ENCODE measurements at places on chromosomes 4 and X.

DNA sequence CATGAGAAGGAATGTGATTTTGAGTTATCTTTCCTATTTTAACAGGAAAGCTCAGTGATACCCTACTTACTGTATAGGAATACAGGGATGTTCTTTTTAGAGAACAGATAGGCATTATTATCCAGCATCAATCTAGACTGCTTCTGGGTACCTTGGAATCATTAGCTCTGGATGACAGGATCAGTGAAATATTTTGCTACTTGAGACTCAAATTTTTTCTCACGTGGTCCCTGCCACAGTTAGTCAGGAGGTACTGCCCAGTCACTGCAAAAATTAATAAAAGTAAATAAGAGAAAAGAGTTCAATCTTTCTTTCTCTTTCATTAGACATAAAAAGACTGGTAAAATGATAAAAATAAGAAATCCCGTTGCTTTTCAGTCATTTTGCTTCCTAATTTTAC is 5.5 kb downstream of the ZNF827 start:
- no peak for DNase-seq

GRCh38 chr4:76969941-76970529 is 20.5 kb downstream of the SEPTIN11 start:
- DNase-seq = no peak

DNA sequence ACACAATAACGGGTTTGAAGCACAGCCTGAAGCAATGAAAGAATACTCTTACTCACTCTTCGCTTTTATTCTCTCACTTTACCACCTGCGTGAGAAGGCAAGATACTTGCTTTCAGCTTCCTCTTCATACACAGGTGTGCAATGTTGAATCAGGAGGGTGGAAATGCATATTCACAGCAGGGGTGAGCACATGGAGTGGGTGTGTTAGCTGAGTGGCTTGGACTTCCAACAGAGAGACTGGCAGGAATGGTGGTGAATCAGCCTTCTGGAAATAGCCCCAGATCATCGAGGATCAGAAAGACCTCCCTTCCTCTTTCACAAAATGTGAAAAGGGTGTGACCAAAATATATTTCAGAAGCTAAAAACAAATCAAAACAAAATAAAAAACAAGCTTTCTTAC is 521.2 kb downstream of the STIM2 start:
- DNase-seq = no peak

DNA sequence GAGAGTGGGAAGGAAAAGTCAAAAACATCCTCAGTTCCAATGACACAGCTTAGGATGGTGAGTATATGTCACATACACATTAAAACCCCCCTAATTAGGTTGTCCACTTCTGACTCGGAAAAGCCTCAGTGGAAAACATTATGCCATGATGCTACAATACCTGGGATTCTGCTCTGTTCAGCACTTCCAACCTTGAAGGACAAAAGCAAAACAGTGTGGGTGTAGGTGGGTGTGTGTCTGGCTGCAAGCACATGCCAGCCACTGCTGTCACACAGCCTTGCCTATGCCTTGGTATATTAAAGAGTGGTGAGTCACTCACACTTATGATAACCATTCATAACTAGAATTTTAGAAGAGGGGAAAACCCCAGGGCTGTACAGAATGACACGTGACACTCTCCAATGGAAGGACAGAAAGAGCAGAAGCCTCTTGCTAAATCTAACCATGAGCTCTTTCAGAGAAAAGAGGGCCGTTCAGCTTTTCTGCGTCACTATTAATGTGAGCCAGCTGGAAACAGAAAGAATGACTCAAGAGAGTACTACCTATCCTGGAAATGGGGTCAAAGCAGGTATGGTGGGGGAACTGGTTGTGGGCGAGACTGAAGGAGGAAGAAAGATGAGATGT is 159.6 kb downstream of the TET2 start:
- peak; percentile 85 for DNase-seq

DNA sequence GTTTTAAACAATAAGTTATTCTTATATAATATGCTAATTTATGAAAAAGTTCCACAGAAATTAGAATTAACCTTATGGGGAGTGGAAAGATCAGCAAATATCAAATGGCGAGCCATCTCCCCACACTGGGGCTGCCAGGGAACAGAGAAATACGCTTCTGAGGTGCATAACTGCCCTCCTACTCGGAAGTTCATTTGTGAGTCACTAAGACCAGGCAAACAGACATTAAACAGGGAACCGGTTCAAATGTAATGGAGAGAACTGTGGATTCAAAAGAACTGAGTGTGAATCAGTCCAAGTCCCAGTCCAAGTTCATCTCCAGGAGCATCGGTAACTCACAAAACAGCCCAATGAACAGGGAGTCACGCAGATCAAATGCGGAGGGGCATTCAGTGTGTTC is 11.4 kb upstream of the S100G start:
- no peak for DNase-seq

DNA sequence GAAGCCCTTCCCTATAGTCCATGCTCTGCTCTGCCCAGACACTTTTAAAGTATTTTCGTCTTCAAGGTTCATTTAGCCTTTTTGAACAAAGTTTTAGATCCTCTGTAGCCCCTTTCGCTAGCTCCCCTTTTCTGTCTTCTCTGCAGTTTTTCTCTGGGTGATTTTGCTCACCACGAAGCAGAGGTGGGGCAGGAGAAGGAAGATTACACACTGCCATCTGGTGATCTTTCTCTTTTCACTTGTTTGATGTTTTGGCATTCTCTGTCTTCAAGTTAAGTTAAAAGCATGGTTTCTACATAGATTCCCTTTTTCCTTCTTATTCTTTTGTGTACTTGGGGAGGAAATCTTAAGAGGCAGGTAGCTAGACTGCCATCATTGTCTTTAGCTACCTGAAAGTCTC is 43.9 kb downstream of the CC2D2A start:
- no peak for DNase-seq

DNA sequence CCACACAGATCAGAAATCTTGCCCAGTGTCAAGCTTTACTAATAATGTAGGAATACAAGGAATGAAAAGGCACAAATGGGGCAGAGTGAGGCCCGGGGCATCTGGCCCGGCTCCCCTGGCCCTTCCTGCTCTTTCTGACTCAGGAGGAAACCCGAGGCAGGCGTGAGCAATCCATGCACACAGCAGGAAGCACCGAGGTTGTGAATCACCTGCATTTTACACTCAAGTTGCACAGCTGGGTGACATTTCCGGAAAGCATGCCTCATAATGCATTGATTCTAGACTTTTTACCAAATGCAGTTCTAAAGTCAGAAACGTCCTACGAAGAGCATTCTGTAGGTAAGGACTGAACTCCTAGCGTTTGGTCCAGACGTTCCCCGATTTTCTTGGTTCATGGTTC is 38.9 kb downstream of the PRIMPOL start:
- no peak for DNase-seq

- no peak for DNase-seq
Observed at GRCh38 chr4:52367282-52367830, 291.7 kb downstream of the USP46 start.

DNA sequence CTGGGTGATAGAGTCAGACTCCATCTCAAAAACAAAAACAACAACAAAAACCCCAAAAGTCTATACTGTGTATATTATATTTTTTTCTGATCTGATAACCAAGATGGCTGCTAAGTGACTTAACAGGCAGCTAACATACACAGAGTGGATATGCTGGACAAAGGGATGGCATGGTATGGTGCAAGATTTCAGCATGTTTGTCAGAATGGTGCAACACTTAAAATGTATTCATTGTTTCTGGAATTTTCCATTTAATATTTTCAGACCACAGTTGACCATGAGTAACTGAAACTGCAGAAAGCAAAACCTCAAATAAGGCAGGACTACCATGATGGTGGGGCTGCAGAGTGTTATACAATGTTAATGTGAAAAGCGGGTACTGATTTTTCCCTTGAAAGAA is 6.1 kb upstream of the BOD1L1 start:
- no peak for DNase-seq

- no peak for DNase-seq
Observed at GRCh38 chr4:80229590-80229989, 32.3 kb downstream of the PRDM8 start.

DNA sequence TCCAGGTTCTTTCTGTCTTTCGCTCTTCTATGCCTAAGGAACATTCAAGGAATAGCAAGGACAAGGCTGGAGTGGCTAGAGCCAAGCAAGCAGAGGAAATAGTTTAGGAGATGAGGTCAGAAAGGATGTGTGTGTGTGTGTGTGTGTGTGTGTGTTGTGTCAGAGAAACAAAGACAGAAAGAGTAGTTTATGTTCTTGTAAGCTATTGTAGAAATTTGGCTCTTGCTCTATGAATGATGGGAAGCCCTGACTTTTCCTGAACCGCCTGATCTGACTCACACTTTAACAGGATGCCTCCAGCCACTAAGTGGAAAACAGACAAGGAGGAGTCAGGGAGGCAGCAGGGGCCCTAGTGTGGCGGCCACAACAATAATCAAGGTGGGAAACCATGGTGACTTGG is 39.7 kb downstream of the LGI2 start:
- no peak for DNase-seq

DNA sequence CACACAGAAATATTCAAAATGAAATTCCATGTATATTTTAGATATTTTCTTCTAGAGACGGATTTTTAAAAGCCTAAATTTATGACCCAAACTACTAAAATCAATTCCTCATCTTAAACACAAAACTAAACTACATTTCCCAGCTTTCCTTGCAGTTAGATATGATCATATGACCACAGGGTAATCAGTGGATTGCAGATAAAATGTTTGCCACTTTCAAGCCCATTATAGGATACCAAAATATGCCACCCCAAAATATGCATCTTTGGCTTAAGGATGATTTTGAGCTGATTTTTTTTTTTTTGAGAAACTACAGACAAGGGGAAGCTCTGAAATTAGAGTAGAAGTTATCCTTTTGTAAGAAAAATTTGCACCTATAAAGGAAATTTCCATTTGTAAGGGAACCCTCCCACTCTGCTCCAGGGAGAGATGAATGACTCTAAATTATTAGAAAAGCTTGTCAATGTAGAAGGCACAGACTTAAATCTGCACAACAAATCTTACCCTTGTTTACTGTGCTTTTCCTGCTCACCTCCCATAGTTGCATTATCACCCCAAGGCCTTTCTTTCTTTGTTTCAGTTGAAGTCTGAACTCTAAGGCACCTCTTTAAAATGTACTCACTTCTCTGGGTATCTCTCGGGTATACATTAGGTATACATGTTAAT is 503.0 kb downstream of the PDHA2 start:
- DNase-seq = no peak

DNA sequence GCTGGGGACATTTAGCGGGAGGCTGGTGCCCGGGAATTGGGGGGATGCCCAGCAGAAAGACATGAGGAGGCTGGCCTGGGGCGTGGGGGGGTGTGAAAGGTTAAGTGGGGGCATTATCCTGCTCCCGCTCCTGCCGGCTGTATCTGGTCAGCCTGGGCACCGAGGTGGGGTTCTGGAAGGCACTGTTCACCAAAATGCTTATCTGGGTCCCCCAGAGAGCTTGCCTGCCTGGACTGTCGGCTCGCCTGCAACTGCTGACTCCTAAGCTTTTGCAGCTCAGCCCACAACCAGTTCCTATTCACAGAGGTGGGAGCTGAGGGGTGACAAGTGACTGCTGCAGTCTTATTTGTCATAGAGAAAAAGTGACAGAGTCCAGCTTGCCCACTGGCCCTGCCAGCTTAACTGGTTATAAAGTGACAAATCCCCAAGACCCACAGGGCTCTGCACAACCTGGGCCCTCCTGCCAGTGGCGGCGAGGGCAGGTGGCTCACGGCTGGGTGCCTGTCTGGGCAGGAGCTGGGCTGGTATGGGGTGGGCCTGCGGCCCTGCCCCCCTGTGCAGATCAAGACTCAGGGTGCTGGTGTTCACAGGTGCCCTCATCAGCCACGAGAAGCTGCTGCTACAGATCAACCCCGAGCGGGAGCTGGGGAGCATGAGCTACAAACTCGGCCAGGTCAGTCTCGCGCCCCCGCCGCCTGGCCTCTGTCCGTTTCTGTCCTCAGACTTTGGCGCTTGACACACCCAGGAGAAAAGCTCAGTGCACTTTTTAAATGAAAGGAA is 23.7 kb upstream of the MSANTD1 start:
- no peak for DNase-seq

- DNase-seq = no peak
Observed at GRCh38 chr4:38141808-38142500, 181.8 kb downstream of the PTTG2 start.

GRCh38 chr4:17787315-17787714 is 5.9 kb upstream of the FAM184B start:
- DNase-seq = no peak

GRCh38 chr4:77600521-77601451 is 4.8 kb upstream of the CXCL13 start:
- DNase-seq = peak; percentile 33
